ENCODE measurements at places on chromosomes 7 and 10.
A peak's percentile ranks its signal among the peaks of the same experiment; 100 is the strongest.

GRCh38 chr10:49398000-49398861, 2.3 kb upstream of the DRGX start:
- peak; percentile 27 for DNase-seq

DNA sequence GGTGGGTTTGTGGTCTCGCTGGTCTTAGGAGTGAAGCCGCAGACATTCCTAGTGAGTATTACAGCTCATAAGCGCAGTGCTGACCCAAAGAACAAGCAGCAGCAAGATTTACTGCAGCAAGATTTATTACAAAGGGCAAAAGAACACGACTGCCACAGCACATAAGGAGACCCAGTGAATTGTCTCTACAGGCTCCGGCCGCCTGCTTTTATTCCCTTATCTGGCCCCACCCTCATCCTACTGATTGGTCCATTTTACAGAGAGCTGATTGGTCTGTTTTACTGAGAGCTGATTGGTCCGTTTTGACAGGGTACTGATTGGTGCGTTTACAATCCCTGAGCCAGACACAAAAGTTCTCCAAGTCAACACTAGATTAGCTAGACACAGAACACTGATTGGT, 82.1 kb downstream of the VIPR2 start:
- no peak for DNase-seq

GRCh38 chr10:16732376-16732775, 84.8 kb downstream of the RSU1 start:
- no peak for DNase-seq

DNA sequence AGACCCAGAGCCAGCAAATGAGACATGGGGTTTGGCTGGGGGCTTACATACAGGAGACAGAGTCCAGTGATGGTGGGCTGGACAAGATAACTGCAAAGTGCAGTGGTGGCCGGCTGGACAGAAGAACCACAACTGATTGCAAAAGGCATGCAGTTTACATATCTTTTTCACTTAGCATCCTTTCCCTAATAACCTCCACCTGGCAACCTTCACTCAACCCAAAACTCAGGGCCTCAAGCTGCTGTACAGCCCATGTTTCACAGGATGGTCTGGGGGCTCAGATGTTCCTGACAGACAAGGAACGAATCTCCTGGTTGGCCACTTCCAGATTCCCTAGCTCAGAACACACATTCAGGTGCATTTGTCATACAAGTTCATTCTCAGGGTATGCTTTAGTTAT, 7.8 kb upstream of the PDCD4 start:
- no peak for DNase-seq

DNA sequence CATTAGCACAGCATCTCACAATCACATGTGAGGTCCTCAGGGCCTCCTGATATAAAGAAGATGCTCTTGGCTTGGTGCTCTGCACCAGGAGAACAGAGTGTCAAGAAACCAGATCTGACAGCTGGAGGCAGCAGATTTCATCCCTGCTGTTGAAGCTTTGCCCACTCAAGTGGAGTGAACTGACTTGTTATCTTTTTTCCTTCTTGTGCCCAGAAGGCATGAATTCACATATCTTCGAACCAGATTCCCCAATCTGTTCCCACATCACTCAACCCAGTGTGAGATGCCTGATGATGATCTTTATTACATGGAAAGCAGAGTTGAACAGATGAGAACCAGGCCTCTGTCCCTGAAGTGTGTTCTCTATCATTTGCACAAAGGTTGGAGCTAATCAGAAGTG, 521.0 kb downstream of the SORCS1 start:
- no peak for DNase-seq

DNA sequence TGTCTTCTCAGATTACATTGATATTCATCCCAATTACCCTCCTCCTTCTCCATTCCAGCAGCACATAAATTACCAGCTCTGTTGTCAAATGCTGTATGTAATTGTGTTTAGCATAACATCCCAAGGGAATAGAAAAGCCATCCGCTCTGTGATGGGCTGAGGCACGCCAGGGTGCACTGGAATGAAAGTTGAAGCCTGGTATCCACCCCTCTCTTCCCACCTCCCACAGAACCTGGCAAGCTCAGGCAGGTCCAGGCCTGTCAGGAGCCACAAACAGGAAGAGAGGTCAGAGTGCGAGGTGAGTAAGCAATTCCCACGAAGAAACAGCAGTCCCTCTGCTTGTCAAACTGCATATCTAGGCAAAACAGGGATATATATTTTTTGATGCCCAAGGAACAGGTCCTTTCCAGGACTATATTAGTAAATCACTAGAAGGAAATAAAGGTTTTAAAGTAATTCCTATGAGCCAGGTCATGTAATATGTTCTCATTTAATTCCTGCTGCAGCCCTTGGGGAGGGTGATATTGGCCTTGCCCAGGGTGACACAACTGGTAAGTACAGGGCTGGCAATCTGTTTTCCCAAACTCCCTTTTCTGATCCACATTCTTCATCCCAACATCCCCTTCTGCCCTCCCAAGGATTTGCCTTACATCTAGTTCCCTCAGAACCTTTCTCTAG, 155.6 kb upstream of the GHITM start:
- DNase-seq, result no peak

GRCh38 chr7:114109304-114109703, 190.5 kb upstream of the PPP1R3A start:
- DNase-seq, result no peak

DNA sequence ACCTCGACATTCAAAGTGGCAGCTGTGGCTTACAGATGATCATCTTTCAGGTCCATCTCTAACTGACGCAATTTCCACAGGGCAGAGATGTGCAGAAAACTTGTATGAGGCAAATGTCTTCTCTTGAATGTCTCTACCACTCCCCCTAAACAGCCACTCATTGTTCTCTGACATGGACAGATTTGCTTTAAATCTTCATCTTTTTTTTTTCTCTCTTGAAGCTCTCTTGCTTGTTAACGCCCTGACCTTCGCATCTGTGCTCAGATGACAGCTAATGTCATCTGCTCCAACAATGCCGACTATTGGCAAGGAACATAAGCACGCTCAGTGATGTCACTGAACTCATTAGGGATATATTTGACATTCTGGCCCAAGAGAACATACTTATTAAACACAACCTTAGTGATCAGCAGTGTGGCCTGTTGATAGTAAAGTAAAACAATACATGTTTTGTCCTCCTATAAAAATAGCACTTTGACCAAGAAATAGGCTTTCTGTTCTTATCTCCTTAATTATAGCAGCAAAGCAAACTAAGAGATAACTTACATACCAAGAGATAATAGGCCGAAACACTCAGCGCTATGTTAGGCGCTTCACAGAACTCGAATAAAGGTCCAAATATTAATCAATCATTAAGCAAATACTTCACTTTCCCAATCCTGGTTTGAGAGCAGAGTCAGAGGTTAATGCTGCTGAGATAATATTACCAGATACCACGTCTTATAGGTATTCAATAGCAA, 583.5 kb downstream of the PARD3 start:
- DNase-seq, result no peak

- DNase-seq, result no peak
Measured at GRCh38 chr10:71265618-71266146, 53.3 kb downstream of the UNC5B start.

- no peak for DNase-seq
Measured at GRCh38 chr7:30448461-30449189, 30.0 kb downstream of the NOD1 start.

DNA sequence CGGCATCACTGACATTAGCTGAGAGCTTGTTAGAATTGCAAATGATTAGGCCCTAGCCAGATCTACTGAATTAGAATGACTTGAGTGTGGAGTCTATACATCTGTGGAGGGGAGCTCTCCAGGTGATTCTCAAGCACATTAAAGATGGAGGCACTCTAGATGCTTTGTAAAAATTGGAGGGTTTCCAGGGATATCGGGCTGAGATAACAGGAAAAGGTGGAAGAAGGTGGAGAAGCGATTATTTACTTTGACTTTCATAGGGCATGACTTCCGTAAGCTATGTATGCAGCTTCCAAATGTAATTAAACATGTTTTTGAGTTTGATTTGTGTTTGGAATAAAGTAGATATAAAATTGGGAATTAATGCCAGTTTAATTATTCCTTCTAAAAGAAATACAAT, 235.0 kb upstream of the PTN start:
- no peak for DNase-seq

GRCh38 chr10:88989824-88990383, 694 bp upstream of the FAS start:
- DNase-seq, result no peak

DNA sequence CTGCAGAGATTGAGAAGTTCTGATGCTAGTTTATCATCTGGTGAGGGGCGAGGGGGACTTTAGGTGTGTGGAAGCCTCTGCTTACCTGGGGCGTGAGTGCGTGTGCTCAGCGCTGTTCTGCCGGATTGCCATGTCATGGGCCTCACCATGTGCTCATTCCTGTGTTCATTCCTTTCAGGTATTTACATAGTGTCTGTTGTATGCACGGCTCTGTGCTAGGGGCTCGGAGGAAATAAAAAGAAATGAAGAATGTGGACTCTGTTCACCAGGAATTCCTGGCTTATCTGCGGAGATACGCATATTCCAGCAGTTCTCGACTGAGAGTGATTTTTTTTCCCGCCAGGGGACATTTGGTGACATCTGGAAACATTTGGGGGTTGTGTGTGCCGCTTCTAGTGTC, 152.0 kb downstream of the CAMK1D start:
- DNase-seq, result no peak

DNA sequence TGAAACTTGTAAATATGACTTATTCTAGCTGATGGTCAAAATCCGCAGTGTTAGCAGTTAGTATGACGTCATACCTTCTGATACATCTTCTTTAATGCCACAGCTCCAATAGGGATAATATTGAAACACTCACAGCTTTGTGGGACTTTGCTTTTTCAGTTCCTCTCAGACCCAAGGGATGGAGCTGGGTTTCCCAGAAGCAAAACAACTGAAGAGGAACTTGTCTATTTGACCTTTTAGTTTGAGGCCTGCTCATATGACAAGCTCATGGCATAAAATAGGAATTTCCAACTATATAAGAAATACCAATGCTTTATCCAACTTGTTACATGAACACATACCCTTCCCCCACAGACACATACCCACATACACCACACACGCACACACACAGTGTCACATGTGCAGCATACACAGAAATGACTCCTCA, 31.6 kb upstream of the C10orf67 start:
- DNase-seq, result no peak

DNA sequence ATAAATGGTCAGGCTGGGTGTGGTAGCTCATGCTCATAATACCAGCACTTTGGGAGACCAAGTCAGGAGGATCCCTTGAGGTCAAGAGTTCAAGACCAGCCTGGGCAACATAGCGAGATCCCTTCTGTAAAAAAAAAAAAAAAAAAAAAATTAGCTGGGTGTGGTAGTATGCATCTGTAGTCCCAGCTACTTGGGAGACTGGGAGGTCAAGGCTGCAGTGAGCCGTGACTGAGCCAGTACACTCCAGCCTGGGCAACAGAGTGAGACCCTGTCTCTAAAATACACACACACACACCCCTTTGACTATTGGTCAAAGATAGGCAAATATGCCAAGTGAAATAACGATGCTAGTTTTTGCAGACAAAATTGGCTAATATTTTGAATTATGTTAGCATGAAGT, 80.6 kb downstream of the IGF2BP3 start:
- DNase-seq, result no peak

- no peak for DNase-seq
Measured at GRCh38 chr7:50923476-50923875, 140.8 kb upstream of the GRB10 start.

DNA sequence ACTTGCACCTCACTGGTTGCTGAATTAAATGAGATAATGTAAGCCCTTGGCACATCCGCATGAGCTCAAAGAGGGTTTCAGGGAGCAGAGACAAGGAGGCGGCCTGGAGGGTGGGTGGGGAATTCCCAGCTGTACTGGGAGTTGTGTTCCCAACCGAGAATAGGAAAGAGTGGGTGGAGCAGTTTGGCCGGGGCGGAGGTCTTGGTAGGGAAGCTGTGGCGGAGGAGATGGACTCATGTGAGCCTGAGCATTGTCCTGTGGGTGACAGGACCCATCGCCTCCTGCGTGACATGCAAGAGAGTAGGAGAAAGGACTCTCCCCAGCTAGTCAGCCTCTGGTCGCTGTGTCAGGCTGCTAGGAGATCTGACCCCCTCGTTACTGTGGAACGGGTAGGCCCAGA, 41.0 kb upstream of the SAMD8 start:
- DNase-seq, result no peak

DNA sequence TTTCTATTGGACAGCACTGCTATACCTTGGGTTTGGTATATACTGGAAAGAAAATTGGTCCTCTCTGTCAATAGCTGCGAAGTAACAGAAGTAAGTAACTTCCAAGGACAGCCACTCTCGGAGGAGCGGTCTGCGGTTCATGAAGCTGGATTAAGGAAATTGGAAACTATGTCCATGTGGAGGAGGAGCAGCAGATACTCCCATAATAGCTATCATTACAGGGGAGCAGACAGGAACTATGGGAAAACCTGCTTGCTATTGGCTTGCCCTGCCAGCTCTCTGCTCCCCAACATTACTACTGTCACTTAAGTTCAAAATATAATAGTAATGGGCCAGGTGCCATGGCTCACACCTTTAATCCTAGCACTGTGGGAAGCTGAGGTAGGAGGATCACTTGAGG, 83.9 kb upstream of the TRIL start:
- DNase-seq, result no peak

DNA sequence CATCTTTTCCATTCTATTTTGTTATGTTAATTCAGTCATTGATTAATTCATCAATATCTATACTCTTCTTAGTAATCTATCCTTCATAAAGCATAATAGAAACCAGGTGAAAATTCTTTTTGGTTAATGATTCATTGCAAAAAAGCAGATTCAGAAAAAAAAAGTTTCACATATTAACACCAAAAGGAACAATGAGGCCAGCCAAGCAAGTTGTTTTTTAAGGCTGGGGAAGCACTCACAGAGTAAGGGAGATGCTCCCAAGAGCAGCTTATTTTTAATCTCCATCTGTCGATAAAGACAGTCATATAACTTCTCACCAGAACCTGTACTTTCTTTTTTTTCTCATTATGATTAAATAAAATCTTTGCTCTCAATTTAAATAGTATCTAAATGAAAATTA, 95.8 kb downstream of the CACNA2D1 start:
- DNase-seq, result no peak

GRCh38 chr7:46567858-46568257, 646.8 kb upstream of the IGFBP3 start:
- no peak for DNase-seq

- DNase-seq, result no peak
Measured at GRCh38 chr7:142516038-142516501, 233.2 kb upstream of the PRSS1 start.

- no peak for DNase-seq
Measured at GRCh38 chr10:81600185-81600584, 274.8 kb upstream of the NRG3 start.

GRCh38 chr10:58638388-58638787, 125.7 kb downstream of the BICC1 start:
- DNase-seq, result no peak

DNA sequence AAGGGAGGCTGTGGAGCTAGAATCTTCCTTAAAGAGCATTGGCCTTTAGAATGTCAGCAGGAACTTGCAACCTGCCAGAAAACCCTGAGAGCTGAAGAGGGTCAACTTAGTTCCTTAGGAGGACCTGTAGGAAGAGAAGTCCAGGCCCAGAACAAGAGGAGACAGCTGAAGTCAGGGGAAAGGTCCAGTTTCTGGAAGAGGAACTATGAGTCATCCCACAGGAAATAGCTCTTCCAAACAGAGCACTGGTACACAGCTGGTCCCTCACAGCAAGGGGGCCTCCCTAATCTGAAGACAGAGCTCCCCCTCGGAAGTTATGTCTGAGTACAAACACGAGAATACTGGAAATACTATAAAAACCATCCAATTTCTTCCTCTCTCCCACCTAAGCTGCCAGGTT, 98.9 kb downstream of the HERPUD2 start:
- no peak for DNase-seq

- no peak for DNase-seq
Measured at GRCh38 chr10:120586471-120586872, 129.4 kb downstream of the PLPP4 start.
